ENCODE measurements at places on chromosomes 6 and 20.
A peak's percentile ranks its signal among the peaks of the same experiment; 100 is the strongest.

DNA sequence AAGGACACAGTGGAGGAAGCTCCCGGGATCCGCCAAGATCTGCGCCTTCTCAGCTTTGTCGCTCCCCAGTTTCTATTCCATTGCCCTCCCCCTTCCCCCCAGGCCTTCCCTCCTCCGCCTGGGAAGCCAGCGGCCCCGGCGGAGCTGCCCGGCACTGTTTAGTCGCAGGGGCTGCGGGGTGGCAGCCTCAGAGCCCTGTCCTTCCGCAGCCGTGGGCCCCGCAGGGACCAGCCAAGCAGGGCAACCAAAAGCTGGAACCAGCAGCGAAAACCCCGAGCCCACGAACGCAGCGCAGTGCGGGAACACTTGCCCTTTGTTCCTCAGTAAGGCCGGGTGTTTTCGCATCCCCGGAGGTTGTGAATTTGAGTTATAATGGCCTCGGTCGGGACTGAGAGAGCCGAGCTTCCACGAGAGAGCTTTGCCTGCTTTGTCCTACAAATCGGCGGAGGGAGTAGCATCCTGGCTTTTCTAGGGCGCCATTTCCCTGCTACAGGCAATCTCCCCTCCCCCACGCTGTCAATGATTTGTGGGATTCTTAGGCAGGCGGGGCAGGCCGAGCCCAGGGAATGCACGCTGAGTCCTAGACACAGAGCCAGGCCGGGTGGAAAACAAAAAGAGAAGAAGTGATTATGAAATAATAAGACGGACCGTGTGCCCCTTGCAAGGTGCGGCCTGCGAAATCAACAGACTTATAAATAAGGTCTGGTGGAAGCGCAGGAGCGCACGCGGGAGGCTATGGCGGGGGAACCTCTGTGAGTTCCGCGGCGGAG lies 4.0 kb upstream of the TUBB2B start:
- no peaks in the 10 kb centered on the region for H3K4me1 ChIP-seq
- H3K27me3 ChIP-seq: peaks cover 42% of the 10 kb centered on the region
- no peak overlapping the region for H3K27ac ChIP-seq
- peak overlapping the region; percentile 36 for H3K4me3 ChIP-seq
- no peak for DNase-seq

- DNase-seq: no peak
- H3K4me3 ChIP-seq: no peak overlapping the region
- peaks cover 9% of the 10 kb centered on the region for H3K4me1 ChIP-seq
- H3K36me3 ChIP-seq: no peaks in the 10 kb centered on the region
- H3K27me3 ChIP-seq: no peaks in the 10 kb centered on the region
- no peak overlapping the region for H3K27ac ChIP-seq
Observed at GRCh38 chr6:101001012-101001411, 119.9 kb upstream of the ASCC3 start.

GRCh38 chr6:118500130-118501015 lies 47.7 kb upstream of the PLN start:
- no peak overlapping the region for H3K27ac ChIP-seq
- H3K4me3 ChIP-seq: no peak overlapping the region
- no peaks in the 10 kb centered on the region for H3K27me3 ChIP-seq
- no peak for DNase-seq
- no peaks in the 10 kb centered on the region for H3K36me3 ChIP-seq
- peaks cover 8% of the 10 kb centered on the region for H3K4me1 ChIP-seq

- peak; percentile 88 for DNase-seq
- peak overlapping the region; percentile 72 for H3K27ac ChIP-seq
- no peaks in the 10 kb centered on the region for H3K27me3 ChIP-seq
Observed at GRCh38 chr20:50335105-50335504, 144.5 kb downstream of the CEBPB start.

Measured in RWPE2 (cell line).